ENCODE measurements at places on chromosomes 4 and X.

DNA sequence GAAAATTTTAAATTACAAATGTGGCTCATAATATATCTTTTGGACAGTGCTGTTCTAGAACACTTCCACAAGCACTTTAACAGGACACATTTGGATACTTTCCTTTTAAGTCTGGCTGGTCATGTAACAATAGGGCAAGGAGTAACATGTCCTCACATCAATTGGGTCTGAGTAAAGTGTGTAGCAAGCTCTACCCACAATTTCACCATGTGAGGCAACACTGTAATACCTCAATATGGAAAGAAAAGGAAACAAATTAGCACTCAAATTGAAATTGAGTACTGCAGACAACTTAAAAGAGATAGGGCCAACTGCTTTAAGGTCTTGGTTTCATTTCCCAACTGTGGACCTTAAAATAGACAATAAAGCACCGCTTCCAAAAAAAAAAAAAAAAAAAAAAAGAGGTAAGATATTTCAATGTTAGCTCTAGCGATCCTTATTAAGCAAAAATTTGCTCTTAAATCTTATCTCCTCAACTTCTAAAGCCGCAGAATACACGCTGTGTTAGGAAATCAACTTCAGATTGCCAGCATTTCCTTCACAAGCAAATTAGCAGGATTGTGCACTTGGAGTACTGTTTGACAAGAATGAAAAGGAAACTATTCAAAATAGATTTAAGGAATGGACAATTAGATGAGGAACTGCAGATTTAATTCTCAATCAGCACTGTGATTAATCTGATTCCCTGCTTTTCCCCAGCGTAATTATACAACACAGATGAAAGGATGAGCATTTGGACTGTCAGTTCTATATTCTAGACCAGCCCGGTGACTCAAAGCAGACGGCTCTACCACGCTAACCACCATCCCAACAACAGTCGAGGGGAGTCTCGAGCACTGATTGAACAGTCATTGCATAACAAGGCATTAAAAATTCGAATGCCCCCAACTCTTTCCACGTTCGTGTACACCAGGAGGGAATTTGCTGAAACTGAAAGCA is 1.6 kb downstream of the CASK start:
- no peak for DNase-seq

DNA sequence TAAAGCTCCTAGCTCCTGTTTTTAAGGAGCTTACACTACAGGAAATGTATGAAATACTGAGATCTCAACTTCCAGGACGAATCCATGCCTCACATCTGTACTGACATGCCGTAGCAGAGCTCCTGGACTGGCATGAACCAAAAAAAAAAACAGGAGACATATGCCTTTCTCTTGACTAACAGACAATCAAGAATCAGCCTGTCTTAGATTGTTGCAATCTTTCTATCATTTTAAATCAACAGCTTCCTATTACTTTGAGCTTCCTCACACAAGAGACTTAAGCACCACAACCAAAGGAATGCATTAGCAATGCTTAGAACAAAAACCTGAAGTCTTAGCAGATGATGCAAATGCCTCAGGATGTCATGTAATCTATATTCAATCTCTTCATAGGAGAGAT is 34.7 kb upstream of the AREG start:
- DNase-seq = no peak

DNA sequence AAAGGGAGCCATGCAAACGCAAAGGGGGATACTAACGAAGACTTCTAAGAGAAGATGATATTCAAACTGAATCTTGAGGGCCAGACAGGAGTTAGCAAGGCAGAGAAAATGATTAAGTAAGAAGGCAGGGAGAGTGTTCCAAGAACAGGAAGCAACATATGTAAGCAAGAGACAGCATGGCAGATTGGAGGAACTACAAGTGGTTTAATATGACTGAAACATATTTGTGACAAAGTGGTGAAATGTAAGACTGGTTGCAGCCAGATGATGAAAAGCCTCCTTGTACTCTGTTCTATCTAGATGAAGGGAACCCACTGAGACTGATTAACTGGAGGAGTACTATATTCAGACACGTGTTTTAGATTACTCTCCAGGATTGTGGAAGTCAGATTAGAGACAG is 116.6 kb upstream of the DIAPH2 start:
- DNase-seq = no peak

DNA sequence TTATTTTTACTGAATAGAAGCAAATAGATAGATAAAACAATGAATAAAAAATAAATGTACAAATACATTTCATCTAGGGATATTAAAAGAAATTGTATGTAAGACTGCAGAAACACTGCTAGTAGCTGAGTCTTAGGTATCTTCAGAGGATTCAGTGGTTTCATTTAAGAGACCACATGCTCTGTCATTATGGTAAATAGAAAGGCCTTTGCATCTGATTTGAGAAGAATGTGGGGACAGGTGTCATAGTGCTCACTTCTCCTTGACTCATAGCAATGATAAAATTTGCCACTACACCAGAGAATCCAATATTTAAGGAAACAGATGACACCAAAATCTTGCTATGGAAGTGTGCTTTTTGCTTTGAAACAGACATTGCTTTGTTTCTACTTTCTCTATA is 59.8 kb upstream of the PPP1R2C start:
- DNase-seq = no peak

DNA sequence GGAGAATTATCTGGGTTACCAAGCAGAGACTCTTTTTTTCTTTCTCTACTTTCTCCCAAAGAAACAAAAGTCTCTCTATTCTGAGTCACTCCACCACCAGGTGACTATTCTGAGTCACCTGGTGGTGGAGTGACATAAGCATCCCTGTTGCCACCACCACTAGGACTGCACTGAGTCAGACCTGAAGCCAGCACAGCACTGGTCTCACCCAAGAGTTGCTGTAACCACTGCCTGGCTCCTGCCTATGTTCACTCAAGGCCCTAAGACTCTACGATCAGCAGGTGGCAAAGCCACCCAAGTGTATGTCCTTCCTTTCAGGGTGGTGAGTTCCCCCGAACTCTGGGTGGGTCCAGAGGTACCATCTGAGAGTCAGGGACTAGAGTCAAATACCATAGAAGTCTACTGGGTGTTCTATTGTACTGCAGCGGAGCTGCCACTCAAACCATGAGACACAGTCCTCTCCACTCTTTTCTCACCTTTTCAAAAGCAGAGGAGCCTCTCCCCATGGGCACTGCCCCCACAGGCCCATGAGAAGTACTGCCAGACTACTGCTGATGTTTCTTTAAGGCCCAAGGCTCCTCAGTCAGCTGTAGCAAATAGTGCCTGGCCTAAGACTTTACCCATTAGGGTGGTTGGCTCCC is 209.6 kb upstream of the IRS4 start:
- DNase-seq = no peak

- no peak for DNase-seq
Measured at GRCh38 chr4:183399126-183399522, 45.3 kb upstream of the CDKN2AIP start.

DNA sequence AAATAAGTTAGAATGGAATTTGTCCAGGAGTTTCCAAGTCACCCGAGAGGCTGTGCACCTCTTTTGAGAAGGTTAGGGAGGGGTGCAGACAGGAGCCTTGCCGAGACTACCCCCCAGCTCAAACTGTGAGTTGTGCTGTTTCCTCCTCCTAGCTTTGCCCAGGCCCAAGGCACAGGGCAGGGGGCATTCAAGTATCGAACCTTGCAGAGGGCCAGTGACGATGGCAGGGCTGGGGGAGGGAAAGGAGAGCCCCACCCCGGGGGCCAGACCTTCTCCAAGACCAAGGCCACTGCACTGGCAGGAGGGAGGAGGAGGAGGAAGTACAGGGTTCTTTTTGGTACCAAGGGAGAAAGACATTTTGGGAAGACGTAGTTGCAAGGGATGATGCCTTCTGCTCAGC is 80.6 kb downstream of the TMEM144 start:
- DNase-seq = no peak

DNA sequence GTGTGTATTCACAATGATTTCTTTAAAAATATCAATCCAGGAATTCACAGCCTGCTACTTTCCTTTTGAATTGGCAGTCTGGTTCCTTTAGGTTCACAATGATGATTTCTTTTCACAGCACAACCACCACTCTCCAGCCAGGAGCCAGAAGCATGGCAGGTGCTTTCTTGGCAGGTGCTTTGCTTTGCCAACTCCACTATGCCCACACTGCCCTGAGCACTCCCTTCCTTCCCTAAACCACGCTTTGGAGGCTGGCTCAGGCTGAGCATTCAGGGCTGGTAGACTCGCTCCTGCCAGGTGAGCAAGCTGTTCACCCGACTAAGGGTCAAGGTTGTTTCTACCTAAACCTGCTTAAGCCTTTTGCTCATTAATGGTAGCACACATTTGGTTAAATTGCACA is 184.5 kb downstream of the SH3KBP1 start:
- no peak for DNase-seq

DNA sequence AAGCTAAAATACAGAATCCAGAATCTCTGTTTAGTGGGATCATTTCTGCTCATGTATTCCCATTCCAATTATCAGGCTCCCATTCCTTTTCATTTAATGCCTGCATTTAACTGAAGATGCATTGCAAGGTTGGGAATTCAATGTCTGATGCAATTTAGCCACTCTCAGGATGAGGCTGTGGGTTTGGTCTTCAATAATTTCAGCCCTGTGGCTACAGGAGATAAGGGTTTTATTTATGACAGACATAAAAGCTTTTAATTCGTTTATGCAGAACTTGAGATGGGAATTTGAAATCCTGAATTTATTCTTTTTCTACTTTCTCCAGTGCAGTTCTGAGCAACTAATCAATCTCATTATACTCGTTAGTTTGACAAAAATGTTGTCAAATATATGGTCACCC is 1225.9 kb downstream of the PCDH18 start:
- no peak for DNase-seq

GRCh38 chr4:7876201-7876875 is 63.3 kb downstream of the AFAP1 start:
- no peak for DNase-seq

GRCh38 chrX:103687073-103687695 is 685 bp upstream of the MORF4L2 start:
- DNase-seq = peak; percentile 92

DNA sequence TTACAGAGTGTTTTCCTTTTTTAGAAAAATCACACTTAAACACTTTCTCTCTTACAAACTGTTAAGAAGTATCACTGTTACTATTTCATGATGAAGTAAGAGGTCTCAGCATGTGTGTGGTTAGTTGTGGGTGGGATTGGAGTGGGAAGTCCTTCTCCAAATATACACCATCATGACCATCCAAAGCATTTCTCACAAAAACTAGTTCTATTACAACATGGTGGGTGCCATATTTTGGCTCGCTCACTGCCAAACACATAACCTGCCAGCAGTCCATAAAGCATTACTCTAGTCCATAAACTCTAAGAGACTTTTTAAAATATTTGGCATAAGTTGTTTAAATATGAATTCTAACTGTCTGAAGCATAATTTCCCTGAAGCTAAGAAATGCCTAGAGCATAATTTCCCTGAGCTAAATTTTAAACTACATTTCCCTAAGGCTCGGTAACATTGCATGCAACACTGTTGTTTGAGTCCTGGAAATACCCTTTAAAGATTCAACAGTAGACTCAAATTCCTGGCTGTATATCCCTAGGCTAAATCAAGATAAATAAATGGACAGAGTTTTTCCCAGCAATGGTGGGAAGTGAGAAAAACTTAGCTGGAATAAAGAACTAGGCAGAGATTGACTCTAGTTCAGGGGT is 415.0 kb upstream of the INTU start:
- DNase-seq = no peak

GRCh38 chr4:61175495-61175894 is 24.6 kb upstream of the ADGRL3 start:
- DNase-seq = no peak

- DNase-seq = peak; percentile 1
Measured at GRCh38 chr4:157221895-157222770, 1.6 kb downstream of the GRIA2 start.

GRCh38 chr4:3781997-3782930 is 16.1 kb downstream of the ADRA2C start:
- DNase-seq = no peak

- DNase-seq = no peak
Measured at GRCh38 chr4:89071311-89071710, 14.3 kb upstream of the FAM13A start.

GRCh38 chr4:137015426-137016409 is 516.6 kb downstream of the PCDH18 start:
- no peak for DNase-seq

DNA sequence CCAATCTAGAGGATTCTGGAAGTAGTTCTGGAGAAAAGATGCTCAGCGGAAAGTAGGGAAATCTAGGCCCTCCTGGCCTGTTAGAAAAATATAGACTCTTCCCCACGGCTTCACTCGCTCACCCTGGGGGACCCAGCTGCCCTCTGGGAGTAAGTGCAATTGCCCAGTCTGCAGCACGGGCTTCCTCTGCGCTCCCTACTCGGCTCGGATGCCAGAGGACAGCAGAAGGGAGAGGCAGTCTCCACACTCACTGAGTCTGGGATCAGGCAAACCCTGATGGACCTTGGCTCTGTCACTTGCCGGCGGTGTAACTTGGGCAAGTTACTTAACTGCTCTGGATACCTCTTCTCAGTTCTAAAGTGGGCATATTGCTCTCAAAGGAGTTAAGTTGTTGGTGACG is 2.1 kb downstream of the SHISA3 start:
- DNase-seq = no peak

DNA sequence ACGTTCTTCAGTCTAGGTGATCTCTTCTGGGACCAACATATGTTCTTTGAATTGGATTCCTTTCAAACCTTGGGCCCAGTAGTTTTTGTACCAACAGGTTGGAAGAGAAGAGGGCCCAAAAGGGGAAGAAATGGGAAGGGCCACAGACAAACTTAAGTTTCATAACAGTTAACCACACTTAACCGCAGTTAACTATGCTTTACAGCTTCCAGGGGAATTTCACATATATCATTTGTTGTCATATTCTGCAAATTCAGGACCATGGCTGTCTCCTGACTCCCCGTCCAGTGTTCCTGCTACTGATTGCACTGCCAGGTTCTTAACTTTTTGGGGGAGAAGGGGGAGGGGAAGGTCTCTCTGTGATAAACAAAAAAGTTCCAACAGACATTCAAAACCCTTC is 34.6 kb downstream of the RTL5 start:
- no peak for DNase-seq

DNA sequence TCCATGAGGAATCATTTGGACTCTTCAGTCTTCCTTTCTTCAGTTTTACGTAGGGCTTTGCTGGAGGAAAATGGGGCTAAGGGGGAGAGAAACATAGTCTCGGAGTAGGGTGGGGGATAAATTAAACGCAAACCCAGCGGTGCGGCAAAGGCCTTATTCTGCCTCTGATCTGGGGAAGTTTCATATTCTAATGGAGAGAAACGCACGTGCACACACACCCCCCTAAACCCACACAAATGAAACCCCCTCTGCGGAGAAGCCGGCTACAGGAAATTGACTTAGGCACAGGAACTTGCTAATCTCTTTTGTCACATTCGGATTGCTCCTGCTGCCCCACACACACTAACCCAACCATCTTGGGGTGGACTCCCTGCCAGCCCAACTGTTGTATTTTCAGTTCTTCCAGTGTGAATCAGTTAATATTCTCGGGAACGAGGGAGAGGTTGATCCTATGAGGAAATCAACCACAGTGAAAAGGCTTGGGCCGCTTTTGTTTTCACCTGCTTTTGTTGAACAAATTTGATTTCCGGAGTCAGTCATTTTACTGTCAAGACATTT is at the start of gene RHOH:
TSS of gene RHOH (plus strand) at position 308 of the 558 bp plus-strand sequence. CDS start 46,356 bp downstream, outside the sequence.
- no peak for DNase-seq
